EH (cell line): ENCODE measurements at places on chromosomes 11 and 22.

GRCh38 chr22:31102441-31103081, 4.8 kb downstream of the SELENOM start:
- DNase-seq, result peak; percentile 98

DNA sequence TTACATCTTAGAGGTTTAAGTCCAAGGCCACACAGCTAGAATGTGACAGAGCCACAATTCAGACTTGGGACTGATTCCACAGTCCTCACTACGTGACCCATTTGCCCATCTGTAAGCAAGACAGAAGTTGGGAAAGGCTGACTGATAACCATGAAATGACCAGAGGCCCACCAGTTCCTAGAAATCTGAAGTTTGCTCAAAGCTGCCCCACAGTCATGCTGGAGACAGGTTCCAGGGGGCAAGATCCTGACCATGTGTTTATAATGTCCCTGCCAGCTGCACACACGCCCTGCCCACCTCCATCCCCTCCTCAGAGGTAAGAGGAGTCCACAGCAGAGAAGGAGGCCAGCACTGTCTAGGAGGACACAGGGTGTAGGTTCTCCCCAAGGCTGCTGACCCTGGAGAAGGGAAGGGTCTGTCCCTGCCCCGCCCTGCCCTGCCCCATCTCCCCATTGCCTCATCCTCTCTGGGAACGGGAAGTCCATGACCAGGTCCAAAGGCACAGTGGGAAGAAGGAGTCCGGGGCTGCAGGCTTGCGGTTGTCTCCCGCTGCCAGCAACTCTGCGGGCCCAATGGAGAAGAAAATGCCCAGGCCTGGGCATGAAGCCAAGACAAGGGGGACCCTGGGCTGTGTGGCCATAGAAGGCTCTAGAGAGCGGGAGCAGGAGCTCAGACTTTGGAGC, 11.9 kb upstream of the OAF start:
- DNase-seq, result no peak

GRCh38 chr11:27002838-27003237, 8.9 kb downstream of the FIBIN start:
- DNase-seq, result no peak

- no peak for DNase-seq
These were observed 165.0 kb upstream of the MTNR1B start for GRCh38 chr11:92804388-92804966.

DNA sequence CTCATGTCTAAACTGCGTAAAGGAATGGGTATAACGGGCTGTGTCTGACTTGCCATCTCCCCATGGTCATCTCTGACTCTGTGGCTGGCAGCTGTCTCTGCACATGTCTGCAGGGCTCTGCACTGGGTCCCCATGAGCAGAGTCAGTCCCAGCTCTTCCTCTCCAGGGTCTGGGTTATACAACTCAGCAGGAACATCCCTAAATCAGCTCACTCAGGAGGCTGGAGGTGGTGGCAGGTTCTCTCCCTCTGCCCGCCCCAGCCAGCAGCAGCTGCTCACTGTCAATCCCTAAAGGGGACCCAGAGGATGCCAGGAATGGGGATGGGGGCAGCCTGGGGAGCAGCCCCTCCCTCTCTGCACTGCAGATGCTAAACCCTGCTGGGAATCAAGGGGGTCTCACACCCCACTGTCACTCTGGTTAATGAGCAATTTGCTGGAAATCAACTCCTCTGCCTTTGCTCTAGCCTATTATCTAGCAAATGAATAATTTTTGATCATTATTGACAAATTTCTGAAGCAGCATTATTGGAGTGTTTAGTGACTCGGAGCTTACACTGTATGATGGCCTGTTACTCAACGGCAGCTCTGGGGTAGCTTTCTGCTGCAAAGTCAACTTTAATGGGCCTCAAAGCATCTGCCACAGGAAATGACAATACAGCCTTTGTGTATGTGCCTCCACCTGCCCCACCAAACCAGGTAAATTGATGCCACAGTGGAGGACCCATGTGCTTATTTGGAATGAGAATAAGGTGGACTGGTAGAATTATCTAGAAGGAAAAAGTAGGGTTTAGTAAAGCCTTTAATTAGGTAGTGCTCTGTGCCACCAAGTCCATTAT, 55.7 kb upstream of the SHANK2 start:
- no peak for DNase-seq

DNA sequence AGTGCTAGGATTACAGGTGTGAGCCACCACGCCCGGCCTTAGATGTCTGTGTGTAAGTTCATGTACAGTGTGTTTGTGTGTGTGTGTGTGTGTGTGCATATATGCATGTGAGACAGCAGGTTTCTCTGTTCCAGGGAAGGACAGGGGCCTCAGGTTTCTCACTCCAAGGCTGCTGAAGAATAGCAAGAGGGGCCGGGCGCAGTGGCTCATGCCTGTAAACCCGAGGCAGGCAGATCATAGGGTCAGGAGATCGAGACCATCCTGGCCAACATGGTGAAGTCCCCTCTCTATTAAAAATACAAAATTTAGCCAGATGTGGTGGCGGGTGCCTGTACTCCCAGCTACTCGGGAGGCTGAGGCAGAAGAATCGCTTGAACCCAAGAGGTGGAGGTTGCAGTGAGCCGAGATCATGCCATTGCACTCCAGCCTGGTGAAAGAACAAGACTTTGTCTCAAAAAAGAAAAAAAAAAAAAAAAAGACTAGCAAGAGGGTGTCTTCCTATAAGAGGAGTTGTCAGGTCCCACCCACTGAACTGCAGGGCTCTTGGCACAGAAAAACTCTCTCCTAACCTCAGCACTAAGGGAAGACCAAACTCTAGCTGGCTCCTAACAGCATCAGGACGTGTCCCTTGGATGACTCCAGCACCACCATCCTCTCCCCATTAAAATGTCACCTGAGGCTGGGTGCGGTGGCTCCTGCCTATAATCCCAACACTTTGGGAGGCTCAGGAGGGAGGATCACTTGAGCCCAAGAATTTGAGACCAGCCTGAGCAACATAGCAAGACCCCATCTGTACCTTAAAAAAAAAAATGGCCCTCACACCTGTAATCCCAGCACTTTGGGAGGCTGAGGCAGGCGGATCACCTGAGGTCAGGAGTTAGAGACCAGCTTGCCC, 40.0 kb downstream of the TST start:
- DNase-seq, result no peak

- DNase-seq, result peak; percentile 3
These were observed 541.2 kb upstream of the API5 start for GRCh38 chr11:42770444-42771065.

DNA sequence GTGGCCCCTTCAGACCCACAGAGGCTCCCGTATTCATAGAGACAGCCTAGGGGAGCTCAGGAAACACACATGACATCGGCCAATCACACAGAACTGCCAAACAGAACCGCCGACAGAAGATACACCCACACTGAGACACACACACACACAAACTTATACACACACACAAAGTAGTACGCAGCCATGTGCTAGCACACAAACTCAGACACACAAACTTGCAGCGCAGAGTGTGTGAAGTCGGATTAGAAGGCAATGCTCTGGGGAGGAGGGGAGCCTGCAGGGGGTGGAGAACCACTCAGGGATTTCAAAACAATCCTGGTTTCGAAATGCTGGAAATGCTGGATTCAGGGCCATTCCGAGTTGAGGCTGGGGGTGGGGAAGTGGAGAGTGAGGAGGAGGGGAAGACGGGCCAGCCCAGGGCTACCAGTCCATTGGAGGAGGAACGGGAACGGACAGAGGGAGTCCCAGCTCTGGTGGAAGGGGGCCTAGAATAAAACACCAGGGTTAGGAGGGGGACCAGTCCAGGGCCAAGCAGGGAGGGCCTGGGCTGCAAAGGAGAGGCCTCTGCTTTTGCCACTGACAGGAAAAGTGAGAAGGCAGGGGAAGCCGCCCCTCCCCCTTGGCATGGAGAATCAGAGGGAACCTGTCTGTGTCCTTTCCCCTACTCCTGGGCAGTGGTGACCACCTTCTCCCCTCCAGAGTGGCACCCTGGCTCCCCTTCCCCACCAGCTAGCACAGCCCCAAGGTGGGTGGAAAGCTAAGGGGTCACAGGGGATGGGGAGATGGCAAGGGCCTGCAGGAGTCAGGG, 4.4 kb downstream of the BCL9L start:
- DNase-seq, result peak; percentile 95

- no peak for DNase-seq
These were observed 13.7 kb downstream of the RASD2 start for GRCh38 chr22:35554297-35554845.

DNA sequence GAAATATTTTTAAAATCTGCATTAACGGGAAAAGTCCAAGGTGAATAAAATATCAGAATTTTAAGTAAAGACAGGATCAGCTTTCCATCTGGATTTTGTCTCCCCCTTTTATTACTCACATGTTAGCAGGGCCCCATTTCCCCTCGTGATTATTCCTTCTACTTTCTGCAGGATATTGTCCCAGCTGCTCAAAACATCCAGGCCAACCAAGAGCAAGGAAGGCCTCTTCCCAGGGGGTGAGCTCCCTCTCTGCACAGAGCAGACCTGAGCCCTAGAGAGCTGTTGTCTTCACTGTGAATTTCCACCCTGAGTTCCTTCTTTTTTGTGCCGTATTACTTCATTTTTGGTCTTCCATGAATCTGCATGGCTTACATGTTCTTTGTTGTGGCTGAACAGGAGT, 3.7 kb upstream of the TMPRSS13 start:
- no peak for DNase-seq

- no peak for DNase-seq
These were observed 466.3 kb downstream of the TBC1D22A start for GRCh38 chr22:47228767-47229166.

DNA sequence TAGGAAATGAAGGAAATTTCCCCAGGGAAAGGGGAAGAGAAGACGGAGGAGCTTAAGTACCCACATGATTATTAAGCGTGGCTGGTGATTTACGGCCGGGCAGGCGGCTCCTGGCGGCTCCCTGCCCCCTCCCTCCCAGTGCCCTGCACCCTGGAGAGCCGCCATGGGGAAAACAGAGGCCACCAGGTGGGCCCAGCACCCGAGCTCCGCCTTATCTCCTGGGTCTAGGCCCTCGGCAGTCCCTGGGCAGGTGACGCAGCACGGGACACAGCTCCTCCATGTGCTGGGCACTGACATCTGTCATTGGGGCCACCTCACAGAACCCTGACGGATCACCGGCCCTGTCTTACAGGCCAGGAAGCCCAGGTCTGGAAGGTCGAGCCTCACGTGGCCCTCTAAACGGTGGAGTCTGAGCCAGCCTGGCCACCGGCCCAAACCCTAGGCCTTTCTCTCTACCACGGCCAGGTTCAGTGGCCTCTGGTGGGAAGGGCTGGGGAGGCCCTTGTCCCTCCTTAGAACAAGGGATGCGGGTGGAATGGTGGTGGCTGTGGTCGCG, 60.2 kb upstream of the PPARA start:
- no peak for DNase-seq

DNA sequence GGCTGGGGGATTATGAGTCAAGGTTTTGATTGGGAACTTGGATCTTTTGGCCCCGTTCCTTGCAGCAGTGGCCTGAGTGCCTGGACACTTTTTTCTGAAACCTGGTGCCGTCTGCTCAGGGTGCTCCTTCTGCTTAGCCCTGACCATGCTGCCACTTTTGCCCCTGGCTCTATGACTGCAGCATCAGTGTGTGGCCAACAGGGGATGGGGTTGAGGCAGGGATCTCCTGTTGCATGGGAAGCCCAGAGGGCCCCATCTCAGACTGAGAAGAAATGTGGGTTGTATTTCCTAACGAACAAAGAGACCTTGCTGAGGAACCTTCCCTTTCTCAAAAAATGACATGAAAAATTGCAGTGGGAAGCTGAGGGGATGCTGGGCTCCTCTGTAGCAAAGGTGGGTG, 18.7 kb downstream of the POU2F3 start:
- DNase-seq, result no peak

DNA sequence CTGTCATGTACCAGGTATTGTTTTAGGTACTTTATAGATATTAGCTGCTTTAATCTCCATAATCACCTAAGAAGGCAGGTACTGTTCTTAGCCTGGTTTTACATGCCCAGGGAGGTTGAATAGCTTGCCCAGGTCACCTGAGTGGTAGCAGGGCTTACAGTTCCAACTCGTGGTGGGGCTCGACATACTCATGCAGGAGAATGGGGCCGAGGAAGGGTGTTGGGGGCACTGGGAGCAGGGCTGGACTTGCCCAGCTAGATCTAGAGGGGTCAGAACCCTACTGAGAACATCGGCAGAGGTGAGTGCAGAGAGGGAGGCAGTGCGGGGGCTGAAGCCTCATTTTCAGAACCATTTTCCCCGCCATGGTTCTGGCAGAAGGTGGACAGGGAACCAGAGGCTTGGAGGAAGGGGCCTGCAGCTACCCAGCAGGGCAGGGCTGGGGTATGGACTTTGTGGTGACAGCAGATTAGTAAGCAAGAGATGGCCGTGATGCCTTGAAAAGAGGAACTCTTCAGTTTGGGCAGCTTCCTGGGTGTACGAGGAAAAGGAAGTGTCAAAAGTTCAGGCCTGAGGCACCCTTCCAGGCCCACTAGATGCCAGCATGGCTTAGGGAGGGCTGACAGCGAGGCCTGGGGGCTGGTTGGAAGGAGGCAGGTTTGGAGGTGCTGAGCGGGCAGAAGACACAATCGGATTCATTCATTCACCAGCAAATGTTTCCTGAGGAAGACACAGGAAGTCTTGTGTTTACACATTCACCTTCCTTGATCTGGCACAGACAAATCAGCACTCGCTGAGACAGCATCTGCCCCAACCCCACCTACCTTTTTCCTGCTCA, 54.7 kb upstream of the LYVE1 start:
- DNase-seq, result no peak

GRCh38 chr11:34344410-34344767, 13.4 kb downstream of the ABTB2 start:
- no peak for DNase-seq

- no peak for DNase-seq
These were observed 145.1 kb downstream of the TBC1D22A start for GRCh38 chr22:46907241-46908215.

GRCh38 chr22:26320447-26320846, 108.6 kb upstream of the ASPHD2 start:
- DNase-seq, result peak; percentile 6

- no peak for DNase-seq
These were observed 66.6 kb upstream of the OPCML start for GRCh38 chr11:133598906-133599305.

- no peak for DNase-seq
These were observed 12.0 kb downstream of the SIAE start for GRCh38 chr11:124661553-124661952.

GRCh38 chr11:72189455-72190250, 2.3 kb upstream of the FOLR1 start:
- peak; percentile 38 for DNase-seq

- DNase-seq, result no peak
These were observed 25.4 kb downstream of the TPBGL start for GRCh38 chr11:75265851-75266531.

- peak; percentile 66 for DNase-seq
These were observed 3.6 kb downstream of the MMP1 start for GRCh38 chr11:102794382-102794781.
